Stimulated activated CD4-positive, alpha-beta T cell treated with anti-CD3 and anti-CD28 coated beads, Interleukin-2, amount 100 ng/mL, for 48 hours (primary cell): ENCODE measurements at places on chromosomes 7 and 10.

GRCh38 chr7:18624459-18624858, 128.9 kb downstream of the HDAC9 start:
- DNase-seq, result no peak

DNA sequence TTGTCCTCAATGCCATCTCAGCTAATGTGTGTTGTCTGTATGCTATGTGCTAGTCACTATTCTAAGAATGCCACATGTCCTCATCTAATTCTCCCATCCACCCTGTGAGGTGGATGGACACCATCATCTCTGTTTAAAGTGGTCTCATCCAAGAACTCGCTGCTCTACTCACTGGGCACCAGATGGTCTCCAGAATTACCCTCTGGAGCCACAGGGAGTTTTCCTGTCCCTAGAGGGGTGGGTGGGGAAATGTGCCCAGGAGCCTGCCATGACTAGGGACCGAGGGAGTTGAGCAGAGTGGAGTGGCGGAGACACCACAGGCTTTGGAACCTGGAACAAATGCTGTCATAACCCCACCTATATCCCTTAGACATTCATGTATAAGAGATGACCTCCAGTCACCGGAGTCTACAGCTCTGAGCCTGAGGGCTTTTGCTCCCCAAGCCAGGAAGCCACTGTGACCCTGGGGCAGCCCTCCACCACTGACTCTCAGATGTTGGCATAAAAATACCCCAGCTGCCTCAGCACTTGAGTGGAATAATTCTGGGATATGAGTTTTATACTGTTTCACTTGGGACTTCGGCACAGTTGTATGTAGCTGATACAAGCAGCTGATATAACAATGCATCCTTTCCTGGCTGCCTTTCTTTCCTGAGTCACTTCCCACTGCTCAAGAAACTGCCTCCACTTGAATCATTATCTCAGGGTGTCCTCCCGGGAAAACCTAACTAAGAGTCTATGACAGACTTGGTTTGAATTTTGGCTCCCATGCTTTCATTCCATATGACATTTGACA, 61.5 kb upstream of the RAPGEF5 start:
- DNase-seq, result no peak

DNA sequence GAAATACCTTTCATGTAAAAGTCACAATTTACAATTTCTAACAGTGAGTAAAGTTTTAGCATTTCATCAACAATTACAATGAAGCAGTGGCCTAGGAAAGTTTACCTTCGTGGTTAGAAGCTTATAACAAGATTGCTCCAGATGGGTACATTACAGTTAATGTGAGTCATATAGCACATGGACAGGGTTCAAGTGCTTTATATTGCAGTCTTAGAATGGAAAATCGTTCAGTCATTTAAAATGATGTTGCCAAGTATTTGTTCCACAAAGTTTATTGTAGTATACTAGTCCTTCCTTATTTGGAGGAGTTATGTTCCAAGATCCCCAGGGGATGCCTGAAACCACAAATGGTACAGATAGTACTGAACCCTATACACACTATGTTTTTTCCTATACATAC, 174.6 kb upstream of the TARP start:
- DNase-seq, result no peak

DNA sequence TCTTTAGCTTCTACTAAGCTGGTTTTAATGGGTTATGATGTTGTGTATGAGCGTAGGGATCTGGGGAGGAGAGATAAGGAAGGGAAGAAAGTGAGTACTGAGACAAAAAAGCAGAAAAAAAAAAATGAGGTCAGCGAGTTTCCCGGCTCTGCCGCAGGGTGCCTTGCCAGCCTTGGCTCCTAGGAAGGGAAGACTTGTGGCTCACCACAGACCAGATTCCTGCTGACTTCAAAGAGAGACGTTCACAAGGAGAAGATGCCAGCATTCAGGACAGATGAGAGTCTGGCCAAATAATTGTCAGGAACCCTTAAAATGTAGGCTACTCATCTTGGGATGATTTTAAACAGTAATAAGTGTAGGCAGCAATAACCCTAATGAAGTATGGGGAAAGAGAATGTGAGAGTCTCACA, 11.4 kb upstream of the FAS start:
- DNase-seq, result no peak

DNA sequence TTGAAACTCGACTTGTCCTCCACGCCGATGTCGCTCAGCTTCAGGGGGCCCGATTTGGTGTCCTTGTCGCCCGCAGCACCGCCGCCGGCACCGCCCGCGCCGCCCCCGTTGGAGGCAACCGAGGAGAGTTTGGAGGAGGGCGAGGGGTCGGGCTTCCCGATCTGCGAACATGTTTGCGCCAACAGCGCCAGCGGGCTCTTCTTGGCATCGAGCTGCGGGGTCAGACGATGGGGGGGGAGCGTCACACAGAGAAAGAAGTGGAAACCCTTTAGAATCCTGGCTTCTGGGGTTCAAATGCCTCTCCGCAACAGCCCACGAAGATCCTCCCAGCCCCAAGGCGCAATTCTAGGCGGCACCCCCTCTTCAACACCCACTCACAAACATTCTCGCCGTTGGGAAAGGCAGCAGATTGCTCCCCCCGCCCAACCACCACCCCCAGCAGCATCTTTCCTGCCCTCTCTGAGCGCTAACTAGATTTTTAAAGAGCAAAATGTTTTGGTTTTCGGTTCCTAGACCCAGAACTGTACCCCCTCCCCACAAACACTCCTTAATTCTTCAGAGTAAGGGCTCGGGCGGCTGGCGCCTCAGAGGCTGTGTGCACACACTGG, 1.3 kb downstream of the ZNF503 start:
- DNase-seq, result no peak

DNA sequence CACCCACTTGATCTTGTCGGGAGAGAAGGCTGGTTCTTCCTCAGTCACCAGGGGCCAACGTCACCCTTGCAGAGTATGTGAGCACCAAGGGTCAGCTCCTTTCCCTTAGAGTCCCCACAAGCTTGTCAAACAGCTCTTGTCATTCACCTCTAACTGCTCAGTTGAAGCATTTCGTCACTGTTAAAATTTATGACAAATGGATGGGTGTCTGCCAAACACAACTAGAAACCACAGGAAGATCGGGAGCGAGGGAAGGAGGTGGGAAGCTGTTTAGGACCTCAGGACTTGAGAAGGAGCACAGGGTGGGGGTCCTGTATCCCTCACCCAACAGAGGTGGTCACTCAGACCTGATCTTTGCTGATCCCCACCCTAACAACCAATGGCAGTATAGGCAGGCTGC, 373.3 kb upstream of the IGFBP3 start:
- no peak for DNase-seq
